ENCODE measurements at places on chromosomes 12 and 14. TPM values are rescaled to one million over a fixed set of nuclear protein-coding genes. Genes with fewer than 3 reads are reported as not detected.

- no peaks in the 10 kb centered on the region for H3K27me3 ChIP-seq
- no peak overlapping the region for H3K4me3 ChIP-seq
- H3K27ac ChIP-seq, result no peak overlapping the region
- no peak for DNase-seq
- no peaks in the 10 kb centered on the region for H3K4me1 ChIP-seq
Observed at GRCh38 chr12:87676731-87677130, 352.5 kb downstream of the C12orf50 start.

Gene DLK1
- 7.2 TPM for total RNA-seq

Gene PZP
- not detected for total RNA-seq

GRCh38 chr14:71116568-71117122 is 209.4 kb downstream of the PCNX1 start:
- H3K27ac ChIP-seq, result no peak overlapping the region
- DNase-seq, result no peak
- H3K36me3 ChIP-seq, result peaks cover 3% of the 10 kb centered on the region
- H3K27me3 ChIP-seq, result no peaks in the 10 kb centered on the region

Gene PLEK2
- 0.53 TPM for total RNA-seq

DNA sequence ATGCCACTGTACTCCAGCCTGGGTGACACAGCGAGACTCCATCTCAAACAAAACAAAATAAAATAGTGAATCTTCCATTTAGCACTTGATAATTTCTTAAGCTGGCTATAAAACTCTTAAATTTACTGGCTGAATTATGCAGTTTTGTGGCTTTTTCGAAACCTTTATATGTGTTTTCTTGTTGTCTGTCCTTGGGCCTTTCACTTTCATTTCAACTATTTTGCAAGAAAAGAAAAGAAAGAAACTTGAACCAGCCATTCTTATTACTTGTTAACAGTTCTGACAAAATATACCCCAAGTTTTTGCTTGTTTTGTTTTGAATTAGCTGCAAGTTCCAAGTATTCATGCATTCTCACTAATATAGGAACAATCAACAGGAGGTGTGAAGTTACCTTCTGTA is 42.8 kb downstream of the PRICKLE1 start:
- H3K27ac ChIP-seq, result no peak overlapping the region
- no peak for DNase-seq
- no peaks in the 10 kb centered on the region for H3K27me3 ChIP-seq

GRCh38 chr12:20245491-20245890 is 122.8 kb upstream of the PDE3A start:
- H3K27me3 ChIP-seq, result no peaks in the 10 kb centered on the region
- no peak overlapping the region for H3K27ac ChIP-seq
- no peaks in the 10 kb centered on the region for H3K36me3 ChIP-seq
- H3K4me1 ChIP-seq, result no peaks in the 10 kb centered on the region
- no peak for DNase-seq
- no peak overlapping the region for H3K4me3 ChIP-seq

DNA sequence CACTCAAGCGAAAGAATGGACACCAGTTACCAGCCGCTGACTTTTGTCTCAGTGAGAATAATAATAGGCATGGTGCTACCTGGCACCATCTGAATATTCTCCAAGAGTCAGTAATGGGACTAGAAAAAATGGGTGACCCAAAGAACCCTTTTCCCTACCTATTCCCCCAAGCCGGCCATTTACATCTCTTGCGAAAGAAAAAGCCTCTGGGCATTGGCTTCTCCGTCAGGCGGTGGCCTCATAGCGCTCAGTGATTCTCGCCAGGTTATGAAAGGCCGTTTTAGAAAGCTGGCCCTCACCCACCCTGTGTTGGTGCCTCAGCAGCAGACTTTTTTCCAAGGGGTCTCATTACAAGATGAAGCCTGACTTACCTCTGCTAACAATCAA is 523 bp upstream of the SLC6A15 start:
- no peaks in the 10 kb centered on the region for H3K27me3 ChIP-seq
- H3K4me1 ChIP-seq, result peaks cover 3% of the 10 kb centered on the region
- H3K27ac ChIP-seq, result no peak overlapping the region
- DNase-seq, result no peak

DNA sequence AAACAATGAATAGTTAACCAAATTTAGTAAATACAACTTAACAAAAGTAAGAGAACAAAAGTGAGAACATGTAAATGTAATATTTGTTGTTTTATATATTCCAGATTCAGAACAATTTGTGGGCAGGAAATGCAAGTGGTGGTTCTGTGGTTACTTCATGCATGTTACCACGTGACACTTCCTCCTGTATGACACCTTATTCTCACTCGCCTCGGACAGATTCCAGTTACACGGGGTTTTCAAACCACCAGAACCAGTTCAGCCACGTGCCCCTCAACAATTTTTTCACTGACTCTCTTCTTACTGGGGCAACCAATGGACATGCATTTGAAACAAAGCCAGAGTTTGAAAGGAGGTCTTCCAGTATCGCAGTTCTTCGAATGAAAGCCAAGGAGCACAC is 21.0 kb downstream of the ALX1 start:
- no peaks in the 10 kb centered on the region for H3K4me1 ChIP-seq
- H3K36me3 ChIP-seq, result no peaks in the 10 kb centered on the region
- no peak for DNase-seq
- H3K27me3 ChIP-seq, result no peaks in the 10 kb centered on the region

Gene SIX4
- total RNA-seq, result 1.4 TPM

Gene LRRC10
- not detected for total RNA-seq

DNA sequence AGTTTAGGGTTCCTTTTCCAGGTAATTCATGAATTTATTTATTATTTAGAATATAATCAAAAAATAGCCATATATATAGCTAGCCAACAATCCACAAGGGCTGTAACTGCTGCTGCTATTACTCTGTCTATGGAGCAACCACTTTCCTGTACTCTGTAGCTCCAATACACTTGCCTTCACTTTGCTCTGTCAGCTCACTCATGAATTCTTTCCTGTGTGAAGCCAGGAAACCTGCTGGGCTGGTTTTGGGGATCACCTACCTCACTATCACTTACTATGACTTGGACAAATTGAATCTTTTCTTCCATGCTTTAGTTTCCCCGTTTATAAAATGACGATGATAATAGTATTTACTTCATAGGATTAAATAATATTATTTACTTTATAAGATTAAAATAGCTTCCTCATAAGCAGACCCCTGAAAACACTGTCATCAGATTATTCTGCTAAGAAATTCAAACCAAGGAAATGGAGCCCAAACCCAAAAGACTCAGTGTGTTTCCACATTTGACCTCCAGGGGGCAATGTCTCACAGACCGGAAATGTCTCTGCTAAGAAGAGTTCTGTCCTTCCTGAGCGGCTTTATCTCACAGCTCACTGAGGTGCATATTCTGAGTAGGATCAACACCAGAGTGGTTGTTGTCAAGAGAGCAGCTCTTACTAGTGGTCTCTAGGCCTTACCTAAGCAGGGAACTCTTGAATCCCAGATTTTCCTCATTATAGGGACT is 457.1 kb downstream of the DAD1 start:
- H3K27ac ChIP-seq, result no peak overlapping the region
- no peak overlapping the region for H3K4me3 ChIP-seq
- no peaks in the 10 kb centered on the region for H3K27me3 ChIP-seq

- no peaks in the 10 kb centered on the region for H3K36me3 ChIP-seq
- no peak overlapping the region for H3K4me3 ChIP-seq
- H3K27ac ChIP-seq, result no peak overlapping the region
- no peaks in the 10 kb centered on the region for H3K27me3 ChIP-seq
Observed at GRCh38 chr12:95573951-95574576, 22.8 kb upstream of the USP44 start.

- no peak overlapping the region for H3K27ac ChIP-seq
- no peaks in the 10 kb centered on the region for H3K27me3 ChIP-seq
- no peaks in the 10 kb centered on the region for H3K36me3 ChIP-seq
- DNase-seq, result no peak
Observed at GRCh38 chr12:88562151-88562550, 18.1 kb downstream of the KITLG start.

Gene NR1H4
- total RNA-seq, result 0.32 TPM

GRCh38 chr14:81433378-81433777 is 33.3 kb upstream of the STON2 start:
- no peaks in the 10 kb centered on the region for H3K36me3 ChIP-seq
- no peak for DNase-seq
- no peaks in the 10 kb centered on the region for H3K27me3 ChIP-seq
- no peaks in the 10 kb centered on the region for H3K4me1 ChIP-seq
- no peak overlapping the region for H3K27ac ChIP-seq

- no peak overlapping the region for H3K4me3 ChIP-seq
- H3K27ac ChIP-seq, result no peak overlapping the region
- DNase-seq, result no peak
Observed at GRCh38 chr14:79745046-79745445, 466.3 kb downstream of the DIO2 start.

Gene TDP1
- total RNA-seq, result 9.4 TPM

Gene ESR2
- not detected for total RNA-seq

DNA sequence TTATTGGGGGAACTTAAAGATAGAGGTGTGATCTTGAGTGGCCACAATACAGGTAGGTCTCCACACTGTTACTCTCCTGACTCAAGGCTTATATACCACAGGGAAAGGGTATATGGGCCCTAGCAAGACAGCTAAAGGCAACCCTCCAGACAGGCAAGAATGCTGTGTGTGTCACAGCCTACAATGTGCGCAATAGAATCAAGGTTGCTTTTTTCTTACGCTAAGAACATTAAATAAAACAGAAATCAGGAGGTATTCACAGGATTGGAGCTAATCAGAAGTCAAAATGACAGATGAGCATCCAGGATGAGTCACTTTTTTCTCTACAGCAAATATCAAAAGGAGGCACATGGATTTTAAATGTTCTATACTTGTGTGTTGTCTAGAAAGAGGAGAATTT is 1797.9 kb upstream of the SEL1L start:
- no peaks in the 10 kb centered on the region for H3K27me3 ChIP-seq
- H3K36me3 ChIP-seq, result no peaks in the 10 kb centered on the region
- H3K4me3 ChIP-seq, result no peak overlapping the region
- H3K4me1 ChIP-seq, result no peaks in the 10 kb centered on the region
